ENCODE measurements at places on chromosomes 6 and 20.

DNA sequence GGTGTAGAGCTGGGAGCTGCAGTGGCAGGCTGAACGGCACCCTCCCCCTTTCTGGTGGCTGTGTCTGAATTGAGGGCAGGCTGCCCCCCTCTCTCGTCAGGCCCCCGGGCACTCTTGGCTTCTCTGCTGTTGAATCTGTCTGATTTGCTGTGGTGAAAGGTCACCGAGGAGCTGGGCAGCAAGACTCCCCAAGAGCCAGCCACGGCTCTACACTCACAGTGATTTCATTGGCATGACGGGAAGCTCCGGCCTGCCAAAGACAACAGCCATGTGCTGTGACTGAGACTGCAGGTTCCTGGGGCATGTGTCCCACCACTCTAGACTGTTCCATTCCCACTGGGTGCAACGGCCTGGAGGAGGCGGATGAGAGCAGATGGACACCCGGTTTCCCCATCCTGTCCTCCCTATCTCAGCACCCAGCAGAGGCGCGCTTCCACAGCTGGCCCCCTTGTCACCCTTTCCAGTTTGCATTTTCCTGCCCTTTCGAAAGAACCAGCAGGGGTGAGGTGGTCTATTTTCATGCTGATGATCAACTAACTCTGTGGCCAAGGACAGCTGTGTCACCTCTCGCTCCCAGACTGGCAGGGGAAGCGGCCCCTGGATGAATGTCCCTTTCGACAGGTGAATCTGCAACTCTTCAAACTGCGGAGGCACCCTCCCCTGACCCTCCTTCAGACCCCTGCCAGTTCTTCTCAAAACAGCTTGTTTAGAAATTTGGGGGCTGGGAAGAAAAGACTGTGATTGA, 2.2 kb downstream of the APCDD1L start:
- DNase-seq: no peak

- DNase-seq: no peak
Measured at GRCh38 chr6:144741659-144742058, 456.5 kb downstream of the UTRN start.

DNA sequence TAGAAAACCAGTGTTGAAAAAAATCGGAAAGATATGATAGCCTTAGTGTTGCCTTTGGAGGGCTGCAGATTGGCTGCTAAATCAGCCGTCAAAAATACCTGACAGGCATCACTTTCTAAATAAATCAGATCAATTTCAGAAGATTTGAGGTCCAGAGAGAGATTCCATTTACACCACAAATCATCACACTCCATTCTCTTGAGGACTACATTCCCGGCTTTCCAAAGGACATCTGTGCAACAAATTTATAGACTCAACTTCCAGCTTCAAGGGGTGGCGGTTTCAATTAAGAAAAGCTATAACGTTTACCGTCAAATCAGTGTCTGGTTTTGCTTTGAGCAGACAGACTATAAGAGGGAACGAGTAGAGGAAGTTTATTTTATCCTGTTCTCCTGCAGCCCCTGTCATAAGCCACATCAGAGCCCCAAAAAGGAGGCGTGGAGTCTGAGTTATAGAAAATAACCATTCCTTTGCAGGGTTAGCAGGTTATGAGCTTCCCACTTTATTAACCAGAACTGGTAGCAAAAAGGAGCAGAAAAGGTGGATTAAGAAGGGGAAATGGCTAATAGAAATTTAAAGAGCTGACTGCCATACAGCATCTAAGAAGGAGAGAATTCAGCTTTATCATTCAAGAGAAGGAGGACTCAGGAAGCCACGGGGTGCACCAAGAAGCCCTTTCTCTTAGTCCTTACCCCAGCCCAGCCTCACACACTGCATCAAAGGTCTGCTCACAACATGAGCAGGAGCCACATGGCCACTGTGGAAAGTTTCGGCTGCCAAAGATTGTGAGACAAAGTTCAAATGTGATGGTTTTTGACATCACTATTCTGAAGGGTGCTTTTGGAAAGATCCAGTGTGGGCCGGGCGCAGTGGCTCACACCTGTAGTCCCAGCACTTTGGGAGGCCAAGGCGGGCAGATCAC, 12.9 kb upstream of the UQCC2 start:
- no peak for DNase-seq

DNA sequence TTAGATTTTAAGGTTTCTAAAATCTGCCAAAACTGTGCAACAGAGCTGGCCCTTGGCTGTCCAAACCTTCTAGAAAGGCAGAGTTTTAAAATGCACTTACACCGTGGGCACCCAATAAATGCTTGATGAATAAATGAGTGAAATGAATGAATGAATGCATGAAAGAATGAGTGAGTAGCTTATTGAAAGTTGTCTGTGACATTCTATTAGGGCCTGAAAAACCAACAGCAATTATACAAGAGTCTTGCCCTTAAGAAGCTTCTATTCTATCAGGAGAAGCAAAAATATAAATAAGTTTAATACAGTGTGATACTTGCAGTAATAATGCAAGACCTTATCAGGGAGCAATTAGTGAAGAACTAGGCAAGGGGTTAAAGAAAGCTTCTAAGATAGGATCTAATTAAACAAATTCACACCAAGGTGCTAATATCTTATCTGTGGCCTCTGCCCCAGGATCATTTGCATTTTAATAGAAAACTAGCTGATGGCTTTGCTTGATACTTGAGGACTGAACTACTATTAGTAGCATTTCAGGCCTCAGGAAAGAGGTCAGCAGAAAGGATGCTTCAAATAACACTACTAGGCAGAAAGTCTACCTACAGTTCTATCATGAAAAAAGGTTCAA, 230.7 kb downstream of the GMPR start:
- DNase-seq: no peak

DNA sequence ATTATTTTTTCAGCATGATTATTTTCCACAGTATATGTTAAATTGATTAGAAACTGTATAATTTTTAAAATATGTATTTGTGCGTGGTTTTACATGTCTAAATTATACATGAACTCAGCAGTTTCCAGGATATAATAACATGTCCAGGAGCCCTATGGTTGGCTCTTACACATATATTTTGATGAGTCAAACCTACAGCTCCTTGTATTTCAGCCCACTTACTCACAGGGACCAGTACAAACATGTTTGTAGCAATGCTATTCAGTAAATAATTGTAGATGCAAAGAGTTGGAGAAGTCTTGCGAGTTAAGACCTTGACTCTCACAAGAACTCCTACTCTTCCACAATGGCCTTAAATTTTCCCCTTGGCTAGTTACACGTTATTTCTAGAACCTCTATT, 107.2 kb upstream of the SASH1 start:
- DNase-seq: no peak

DNA sequence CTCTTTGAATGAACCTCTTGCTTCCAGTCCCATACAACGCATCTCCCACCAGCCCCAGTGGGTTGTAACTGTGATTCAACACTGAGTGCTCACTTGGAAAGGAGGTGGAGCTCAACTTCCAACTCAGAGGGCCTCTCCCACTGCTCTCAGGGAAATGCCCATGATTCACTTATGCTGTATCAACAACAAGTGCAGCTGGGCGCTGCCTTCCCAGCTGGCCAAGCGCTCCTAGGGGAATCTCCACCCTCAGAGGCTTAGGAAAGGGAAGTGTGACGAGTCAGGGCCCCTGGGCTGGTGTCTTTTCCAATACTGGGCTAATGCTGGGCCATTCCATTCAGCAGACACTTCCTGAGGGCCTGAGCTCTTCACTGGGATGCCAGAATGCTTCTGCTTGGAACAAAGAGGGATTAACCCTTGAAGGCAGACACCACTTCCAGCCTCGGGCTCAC, 8.1 kb upstream of the OCSTAMP start:
- DNase-seq: no peak

GRCh38 chr6:111958534-111958933, 85.3 kb upstream of the FYN start:
- DNase-seq: no peak

GRCh38 chr6:45702849-45703739, 312.6 kb downstream of the CLIC5 start:
- DNase-seq: no peak

- DNase-seq: no peak
Measured at GRCh38 chr20:11686820-11687543, 230.7 kb upstream of the BTBD3 start.

DNA sequence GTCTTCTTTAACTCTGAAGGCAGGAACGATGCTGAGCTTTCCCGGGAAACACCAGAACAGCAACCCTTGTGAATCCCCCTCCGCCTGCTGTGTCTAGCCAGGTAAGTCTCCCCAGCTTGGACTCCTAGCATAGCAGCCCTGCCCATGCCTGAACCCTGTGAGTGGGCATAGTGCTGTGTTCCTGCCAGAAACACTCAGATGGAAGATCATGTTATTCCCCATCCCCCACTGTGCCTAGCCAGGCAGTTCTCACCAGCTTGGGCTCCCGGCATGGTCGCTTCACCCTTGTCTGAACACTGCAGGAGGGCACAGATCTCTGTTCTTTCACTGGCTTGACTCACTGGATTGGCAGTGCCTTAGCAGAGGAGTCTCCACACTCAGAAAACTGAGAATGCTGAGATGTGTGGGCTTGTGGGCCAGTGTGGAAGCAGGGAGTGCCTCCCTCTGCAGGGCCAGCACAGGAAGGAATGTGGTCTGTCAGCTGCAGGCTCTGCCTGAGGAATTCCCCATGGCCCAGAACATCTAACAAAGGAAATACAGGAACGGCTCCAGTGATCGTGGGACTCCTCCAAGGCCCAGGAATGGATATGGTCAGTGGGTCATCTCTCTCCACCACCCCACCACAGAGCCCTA, 440.1 kb upstream of the ADGRB3 start:
- DNase-seq: no peak

- no peak for DNase-seq
Measured at GRCh38 chr6:39653612-39654011, 71.6 kb downstream of the KIF6 start.

GRCh38 chr6:44061375-44062104, 65.7 kb downstream of the MRPL14 start:
- DNase-seq: no peak

DNA sequence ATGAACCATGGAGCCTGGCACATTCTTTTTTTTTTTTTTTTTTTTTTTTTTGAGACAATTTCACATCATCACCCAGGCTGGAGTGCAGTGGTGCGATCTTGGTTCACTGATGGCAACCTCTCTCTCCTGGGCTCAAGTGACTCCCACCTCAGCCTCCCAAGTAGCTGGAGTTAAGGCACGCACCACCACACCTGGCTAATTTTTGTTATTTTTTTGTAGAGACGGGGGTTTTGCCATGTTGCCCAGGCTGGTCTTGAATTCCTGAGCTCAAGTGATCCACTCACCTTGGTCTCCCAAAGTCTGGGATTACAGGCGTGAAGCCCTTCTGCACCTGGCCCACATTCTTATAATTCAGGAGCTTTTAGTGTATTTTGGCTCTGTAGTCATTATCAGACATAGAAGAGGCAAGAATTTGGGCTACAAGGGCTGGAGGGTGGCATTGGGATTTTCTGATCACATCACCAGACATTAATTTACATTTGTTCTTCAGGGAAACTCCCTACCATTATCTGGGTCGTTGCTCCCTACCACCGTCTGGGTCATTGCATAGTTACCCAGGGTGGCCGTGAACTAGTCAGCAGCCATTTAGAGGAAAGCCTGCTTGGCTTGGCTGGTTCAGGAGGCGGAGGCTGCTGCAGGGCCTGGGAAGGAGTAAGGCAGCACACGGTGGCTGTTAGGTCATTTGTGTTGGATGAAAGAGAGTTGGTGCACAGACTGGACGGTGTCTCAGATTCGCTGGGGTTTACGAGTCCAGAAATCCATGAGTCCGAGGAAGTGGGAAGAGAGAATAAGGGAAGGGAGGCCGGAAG, 17.6 kb downstream of the ARID1B start:
- no peak for DNase-seq

- no peak for DNase-seq
Measured at GRCh38 chr20:47244451-47244850, 112.0 kb downstream of the ZMYND8 start.

GRCh38 chr6:1665214-1665613, 55.5 kb downstream of the FOXC1 start:
- no peak for DNase-seq

GRCh38 chr6:82143041-82143481, 104.5 kb downstream of the IBTK start:
- DNase-seq: no peak

DNA sequence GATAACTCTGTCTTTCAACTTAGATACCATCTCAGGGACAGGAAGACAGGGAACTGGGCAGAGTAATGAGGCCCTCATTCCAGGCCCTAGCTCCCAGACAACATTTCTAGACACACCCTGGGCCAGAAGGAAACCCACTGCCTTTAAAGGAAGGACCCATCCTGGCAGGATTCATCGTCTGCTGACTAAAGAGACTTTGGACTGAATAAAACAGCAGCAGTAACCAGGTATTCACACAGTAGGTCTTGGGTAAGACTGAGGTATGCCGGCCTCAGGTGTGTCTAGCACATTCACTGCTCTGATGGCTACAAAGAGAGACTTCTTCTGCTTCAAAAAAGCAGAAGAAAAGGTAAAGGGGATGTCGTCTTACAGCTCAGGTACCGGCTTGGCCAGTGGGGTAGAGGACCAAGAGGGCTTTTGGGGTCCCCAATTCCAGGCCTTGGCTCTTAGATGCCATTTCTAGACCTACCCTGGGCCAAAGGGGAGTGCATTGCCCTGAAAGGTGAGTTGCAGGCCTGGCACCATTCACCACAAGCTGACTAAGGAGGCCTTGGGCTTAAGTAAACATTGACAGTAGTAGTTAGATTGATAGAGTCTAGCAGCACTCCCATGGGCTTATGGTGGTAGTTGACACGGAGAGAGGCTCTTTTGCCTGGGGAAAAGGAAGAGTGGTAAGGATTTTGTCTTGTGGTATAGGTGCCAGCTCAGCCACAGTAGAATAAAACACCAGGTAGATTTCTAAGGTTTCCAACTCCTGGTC, 13.4 kb downstream of the SNX14 start:
- no peak for DNase-seq

DNA sequence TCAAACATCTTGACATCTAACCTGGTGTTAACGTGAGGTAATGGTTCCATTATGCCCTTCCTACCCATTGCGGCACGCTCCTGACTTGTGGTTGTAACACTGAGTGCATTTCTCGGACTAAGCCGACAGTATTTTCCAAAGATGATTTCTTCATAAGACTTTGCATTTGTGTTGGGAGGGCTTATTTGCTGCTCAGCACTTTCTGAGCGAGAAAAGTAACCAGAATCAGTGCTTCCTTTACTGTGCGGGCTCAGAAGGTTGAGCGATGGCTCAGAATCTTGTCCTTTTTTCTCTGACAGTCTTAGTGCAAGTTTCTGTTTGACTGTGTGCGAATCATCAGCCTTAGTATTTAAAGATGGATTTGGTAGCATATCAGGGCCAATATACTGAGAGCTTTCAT, 171.7 kb downstream of the HIVEP2 start:
- no peak for DNase-seq
